ENCODE measurements at places on chromosomes 13 and 19. TPM values are rescaled to one million over a fixed set of nuclear protein-coding genes. Genes with fewer than 3 reads are reported as not detected.

The FUT1 gene
- total RNA-seq: 10.1 TPM

DNA sequence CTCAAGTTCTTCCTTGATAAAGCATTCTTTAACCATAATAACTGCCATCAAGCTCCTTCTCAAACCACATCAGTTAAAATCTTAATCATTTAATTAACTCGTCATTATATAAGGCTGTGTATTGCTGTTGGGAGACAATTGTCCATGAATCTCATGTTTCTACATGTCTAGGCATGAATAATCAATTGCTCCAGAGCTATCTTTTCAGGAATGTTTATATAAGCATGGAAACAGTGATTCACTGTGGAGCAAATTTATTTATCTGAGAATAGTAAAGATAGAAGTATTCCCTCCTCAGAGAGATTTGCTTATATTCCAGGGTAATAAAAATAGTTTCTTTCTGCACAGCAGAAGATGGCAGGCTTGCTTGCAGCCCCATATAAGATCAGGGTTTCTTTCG lies 71.1 kb downstream of the CBY2 start:
- no peak overlapping the region for H3K4me3 ChIP-seq
- no peak for DNase-seq
- peaks cover 81% of the 10 kb centered on the region for H3K4me1 ChIP-seq
- H3K27me3 ChIP-seq: peaks cover 11% of the 10 kb centered on the region

DNA sequence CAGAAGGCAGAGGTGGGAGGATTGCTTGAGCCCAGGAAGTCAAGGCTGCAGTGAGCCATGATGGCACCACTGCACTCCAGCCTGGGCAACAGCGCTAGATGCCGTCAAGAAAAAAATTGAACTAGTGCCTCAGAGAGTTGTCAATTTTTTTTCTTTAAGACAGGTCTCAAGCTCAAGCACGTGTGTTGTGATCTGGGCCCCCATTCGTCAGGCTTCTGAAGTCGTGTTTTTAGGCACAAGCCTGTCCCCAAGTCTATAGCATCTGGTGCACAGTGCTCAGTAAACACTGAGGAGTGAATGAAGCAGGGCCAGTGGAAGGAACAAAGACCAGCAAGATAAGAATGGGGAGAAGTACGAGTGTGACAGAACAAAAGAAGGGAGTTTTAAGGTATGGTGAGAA lies 23.7 kb upstream of the LAMP1 start:
- H3K27me3 ChIP-seq: no peaks in the 10 kb centered on the region
- H3K27ac ChIP-seq: no peak overlapping the region
- H3K36me3 ChIP-seq: no peaks in the 10 kb centered on the region
- no peak overlapping the region for H3K4me3 ChIP-seq

DNA sequence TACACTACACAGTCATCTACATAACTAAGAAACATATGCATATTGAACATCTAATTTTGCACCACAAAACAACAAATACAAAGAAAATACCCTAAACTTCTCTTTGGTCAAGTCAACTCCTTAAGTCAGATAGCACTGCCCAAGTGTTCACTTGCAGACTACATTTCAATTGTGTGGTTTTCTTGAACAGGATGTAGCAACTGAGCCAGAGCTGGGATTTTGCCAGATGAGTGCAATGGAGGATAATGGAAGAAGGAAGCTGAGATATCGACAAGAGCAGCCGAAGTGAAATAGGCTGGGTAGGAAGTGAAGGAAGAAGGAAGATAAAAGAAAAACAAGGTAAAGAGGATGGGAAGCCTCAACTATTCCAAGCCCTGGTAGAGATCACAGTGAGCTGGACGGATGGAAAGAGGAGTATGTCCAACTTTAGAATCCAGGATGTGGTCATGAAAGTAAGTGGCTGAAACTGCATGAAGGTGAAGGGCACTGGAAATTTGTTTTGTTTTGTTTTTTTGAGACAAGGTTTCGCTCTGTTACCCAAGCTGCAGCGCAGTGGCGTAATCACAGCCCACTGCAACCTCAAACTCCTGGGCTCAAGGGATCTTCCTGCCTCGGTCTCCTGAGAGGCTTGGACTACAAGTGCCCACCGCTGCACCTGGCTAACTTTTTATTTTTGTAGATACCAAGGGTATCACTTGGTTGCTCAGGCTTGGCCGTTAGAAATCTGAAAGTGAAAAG lies 15.0 kb downstream of the NUFIP1 start:
- DNase-seq: no peak
- H3K27me3 ChIP-seq: no peaks in the 10 kb centered on the region
- H3K27ac ChIP-seq: no peak overlapping the region

The POU2F2 gene
- total RNA-seq: 6.6 TPM

DNA sequence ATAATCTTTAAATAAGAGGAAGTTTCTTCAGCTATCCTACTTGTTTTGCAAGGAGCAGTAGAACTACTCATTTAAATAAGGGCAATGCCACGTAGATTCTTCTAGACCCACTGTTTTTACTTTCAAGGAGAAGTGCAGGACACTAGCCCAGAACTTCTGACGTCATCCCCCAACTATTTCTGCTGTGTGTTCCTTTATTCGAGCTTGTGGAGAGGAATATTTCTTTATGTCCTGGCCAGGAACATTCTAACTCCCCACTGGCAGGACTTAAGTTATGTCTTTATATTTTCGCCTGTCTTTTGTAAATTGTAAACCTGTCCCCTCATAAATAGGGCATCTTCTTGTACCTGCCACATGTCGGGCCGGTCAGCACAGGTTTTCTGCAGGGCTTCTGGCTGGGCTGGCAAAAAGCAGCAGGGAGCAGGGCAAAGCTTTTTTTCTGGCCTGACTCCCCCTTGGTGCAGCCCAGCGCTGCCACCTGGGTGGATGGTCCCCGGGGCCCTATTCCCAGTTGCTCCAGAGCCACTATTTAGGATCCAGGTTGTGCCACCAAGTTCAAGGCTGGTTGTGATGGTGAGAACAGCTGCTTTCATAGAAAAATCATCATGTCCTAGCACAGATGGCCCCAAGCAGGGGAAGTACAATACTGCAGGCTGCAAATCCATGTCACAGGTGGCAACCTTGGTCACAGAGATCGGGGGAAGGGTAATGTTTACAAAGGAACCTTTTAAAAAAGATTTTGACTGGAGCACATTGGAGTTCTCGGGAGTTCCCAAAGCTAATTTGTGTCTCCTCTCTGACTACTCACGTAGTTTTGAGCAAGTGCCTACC lies 1.8 kb downstream of the MBNL2 start:
- no peaks in the 10 kb centered on the region for H3K36me3 ChIP-seq
- peaks cover 95% of the 10 kb centered on the region for H3K27me3 ChIP-seq
- peaks cover 37% of the 10 kb centered on the region for H3K4me1 ChIP-seq
- H3K4me3 ChIP-seq: peak overlapping the region; percentile 38
